ENCODE measurements at places on chromosomes 12 and 14.

DNA sequence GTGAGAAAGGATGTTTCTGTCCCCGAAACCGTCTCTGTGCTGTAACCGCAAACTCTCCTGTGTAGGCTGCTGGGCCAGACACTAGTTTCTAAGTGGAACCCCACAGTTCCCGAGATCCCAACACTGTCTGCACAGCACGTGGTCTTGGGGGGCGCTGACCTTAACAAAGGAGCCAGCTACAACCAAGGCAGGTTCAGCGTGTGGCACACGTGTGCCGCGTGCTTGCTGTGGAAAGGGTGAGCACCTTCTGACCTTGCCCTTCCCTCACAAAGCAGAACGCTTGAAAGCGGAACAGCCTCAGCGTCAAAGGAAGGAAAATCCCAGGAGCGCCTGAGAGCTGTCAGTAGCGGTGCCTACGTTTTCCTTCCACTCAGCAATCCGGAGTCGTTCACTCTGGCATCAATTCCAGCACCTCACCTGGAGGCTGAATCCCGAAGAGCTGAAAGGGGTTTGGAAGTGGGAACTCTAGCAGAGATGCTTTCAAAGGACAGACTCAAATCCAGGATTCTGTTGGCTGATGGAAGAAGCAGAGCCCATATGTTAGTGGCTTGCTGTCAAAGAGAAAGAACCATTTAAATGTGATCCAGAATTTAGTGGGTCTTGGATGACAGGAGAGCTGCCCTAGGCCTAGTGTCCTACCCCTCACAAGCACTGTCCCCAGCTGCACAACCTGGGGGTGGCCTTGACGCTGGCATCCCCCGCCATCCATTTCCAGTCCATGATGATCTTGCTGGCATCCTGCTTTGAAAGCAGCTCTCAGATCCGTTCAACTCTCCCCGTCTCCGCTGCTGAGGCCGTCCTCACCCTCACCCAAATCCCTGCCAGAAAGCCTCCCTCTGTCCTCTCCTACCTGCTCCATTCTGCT lies 27.1 kb downstream of the CCDC92 start:
- no peak for DNase-seq

DNA sequence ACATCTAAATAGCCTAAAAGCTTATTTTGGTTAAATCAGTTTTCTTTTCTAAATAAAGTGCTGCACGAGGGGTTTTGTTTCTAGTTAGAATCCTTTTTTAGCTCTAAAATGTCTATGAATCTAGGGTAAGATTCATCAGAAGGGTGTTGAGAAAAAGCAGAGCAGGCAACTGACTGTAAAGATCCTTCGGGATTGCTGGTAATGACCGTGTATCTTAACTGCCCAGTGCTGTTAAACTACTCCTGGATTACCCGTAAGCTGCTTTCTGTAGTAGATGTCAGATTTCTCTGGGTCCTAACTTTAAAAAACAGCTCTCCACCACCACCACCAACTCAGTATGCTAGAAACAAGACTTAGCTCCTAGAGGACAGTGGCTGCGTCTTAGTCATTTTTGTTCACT lies 39.2 kb downstream of the DACT1 start:
- no peak for DNase-seq

- DNase-seq, result no peak
Measured at GRCh38 chr14:99318959-99319295, 46.9 kb upstream of the BCL11B start.

- DNase-seq, result no peak
Measured at GRCh38 chr14:69701857-69702256, 65.1 kb upstream of the SRSF5 start.

- peak; percentile 16 for DNase-seq
Measured at GRCh38 chr12:100574187-100575074, 947 bp downstream of the GAS2L3 start.

- peak; percentile 82 for DNase-seq
Measured at GRCh38 chr14:100213956-100214769, 24.8 kb upstream of the YY1 start.

DNA sequence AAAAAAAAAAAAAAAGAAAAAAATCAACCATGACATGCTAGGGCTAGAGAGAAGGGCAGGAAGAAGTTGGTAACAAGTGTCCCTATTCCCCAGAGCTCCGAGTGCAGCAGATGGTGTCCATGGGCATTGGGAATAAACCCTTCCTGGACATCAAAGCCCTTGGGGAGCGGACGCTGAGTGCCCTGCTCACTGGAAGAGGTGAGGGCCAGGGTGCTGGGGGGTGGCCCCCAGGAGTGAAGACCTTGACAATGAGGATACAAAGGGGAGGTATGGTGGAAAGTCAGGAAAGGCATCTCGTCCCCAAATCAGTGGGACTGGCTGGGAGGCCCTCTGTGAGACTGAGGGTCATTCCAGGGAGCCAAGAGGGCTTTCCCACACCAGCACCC lies 11.6 kb downstream of the ZNF219 start:
- no peak for DNase-seq

DNA sequence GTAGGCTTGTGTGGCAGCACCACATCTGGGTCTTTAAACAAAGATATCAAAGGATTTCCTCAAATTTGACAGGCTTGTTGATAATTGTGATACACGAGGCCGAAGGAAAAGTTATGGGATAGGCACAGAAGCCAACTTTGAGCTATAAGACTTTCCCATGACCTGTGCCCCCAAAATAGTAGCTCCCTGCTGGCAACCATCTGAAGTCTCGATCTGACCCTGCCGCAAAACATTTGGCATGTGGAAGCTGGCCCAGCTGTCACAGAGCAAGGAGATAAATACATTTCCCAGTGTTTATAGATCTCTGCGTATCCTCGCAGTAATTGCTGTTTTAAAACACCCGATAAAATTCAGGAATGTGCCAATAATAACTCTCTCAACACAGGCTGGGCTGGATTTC lies 26.4 kb upstream of the RGS6 start:
- no peak for DNase-seq

GRCh38 chr12:102479099-102479885 lies 1.1 kb downstream of the IGF1 start:
- DNase-seq, result no peak

- DNase-seq, result no peak
Measured at GRCh38 chr14:89351516-89352404, 65.3 kb downstream of the FOXN3 start.

DNA sequence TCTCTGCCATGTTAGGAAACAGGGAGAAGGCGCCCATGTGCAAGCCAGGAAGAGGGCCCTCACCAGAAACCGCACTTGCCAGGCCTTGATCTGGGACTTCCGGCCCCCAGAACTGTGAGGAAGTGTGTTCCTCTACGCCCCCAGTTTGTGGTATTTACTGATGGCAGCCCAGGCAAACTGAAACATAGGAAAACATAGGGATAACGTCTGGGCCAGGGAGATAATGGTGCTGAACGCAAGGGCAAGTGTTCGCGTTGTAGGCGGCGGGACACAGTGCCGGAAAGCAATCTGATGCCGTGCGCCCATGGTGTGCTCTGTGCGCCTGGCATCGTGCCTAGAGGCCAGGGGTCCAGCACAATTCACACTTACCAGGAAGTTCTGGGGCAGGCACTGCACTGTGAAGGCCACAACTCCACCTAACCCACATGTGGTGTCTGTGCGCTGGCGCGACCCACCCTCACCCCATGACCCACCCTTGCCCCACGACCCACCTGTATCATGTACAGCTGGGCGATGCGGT lies 53.6 kb downstream of the ARL6IP4 start:
- DNase-seq, result no peak

DNA sequence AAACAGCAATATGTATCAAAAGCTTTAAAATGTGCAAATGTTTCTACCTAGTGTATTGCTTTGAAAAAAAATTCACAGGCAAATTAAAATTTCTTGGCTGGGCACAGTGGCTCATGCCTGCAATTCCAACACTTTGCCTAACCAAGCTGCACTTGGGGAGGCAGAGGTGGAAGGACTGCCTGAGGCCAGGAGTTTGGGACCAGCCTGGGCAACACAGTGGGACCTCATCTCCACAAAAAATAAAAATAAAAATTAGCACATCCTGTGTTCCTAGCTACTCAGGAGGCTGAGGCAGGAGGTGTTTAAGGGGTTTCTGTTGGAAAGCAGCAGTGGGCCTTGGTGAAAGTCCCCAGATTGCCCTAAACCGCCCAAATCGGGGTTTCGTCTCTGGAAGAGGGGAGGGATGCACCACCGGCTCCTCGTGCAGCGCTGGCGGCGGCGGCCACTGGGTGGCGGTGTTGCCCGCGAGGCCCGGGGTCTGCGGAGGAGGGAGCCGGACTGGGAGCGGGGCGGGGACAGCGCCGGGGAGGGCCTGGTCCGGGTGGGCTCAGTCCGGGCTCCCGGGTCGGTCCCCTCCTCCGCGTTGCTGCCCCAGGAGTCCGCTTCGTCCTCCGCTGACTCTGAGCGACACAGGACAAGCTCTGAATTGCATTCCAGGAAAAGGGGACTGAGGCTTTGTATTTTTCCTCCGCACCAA lies 265.6 kb downstream of the AACS start:
- DNase-seq, result no peak
